HEK293T (cell line): ENCODE measurements at places on chromosomes 13 and 19.

DNA sequence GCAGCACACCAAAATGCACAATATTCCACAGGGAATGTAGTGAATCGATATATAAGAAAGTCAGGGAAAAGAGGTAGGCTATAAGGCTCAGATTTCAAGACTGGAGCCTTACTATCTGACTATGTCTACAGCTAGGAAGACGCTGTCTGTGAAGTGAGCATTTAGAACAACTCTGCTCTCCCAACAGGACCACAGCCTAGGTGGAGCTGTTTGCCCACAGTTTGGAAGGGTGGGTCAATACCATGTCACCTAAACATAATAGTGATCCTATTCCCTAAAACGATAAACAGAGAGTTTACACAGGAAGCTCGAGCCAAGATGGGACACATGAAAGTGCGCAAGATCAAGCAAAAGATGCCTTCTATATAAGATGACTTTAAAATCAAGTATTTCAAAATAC is 2486.0 kb upstream of the PCDH20 start:
- DNase-seq = peak; percentile 42

DNA sequence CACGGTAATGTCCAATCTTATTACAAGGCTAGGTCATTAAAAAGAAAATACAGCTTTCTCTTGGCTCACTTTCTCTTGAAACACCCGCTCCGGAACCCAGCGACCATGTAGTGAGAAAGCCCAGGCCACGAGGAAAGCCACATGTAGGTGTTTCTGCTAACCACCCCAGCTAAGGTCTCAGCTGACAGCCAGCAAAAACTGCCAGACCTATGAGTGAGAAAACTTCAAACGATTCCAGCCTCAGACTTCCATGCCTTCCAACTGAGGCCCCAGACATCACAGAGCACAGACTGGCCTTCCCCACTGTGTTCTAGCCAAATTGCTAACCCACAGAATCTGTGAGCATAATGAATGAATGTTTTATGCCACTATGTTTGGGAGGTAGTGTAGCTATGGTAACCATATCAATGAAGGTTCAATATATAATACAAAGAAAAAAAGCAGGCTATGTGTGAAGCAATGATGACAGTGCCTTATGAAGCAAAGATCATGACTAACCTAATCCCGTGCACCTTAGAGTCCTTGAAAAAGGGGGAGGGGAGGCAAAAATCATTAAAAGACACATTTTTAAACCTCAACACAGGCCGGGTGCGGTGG is 11.9 kb upstream of the TPTE2 start:
- no peak for DNase-seq

- no peak for DNase-seq
Measured at GRCh38 chr19:13012690-13013608, 17.7 kb downstream of the NFIX start.

GRCh38 chr13:49259586-49259985 is 11.9 kb downstream of the CDADC1 start:
- no peak for DNase-seq
